NCI-H774 (cell line): ENCODE measurements at places on chromosomes 5 and 9.
A peak's percentile ranks its signal among the peaks of the same experiment; 100 is the strongest.

- no peak for DNase-seq
These were observed 114.0 kb downstream of the ADAMTSL1 start for GRCh38 chr9:18588002-18588401.

GRCh38 chr5:122668552-122668951 is 106.3 kb upstream of the SNX2 start:
- no peak for DNase-seq

DNA sequence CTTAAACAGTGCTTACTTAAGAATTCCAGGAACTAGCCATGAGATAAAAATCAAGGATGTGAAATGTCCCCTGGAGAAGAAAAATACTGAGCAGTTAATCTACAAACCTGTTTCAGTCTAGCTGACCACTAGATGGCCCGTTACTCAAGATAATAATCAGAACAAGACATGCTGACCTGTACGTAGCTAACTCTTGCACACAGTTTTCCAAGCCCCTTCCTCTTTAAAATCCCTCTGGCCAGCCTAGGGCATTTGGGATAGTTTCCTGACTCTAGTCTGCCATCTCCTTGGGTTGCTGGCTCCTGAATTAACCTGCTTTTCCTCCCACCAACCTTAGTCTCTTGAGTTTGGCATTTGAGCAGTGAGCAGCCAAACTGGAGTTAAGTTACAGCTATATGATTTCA is 59.2 kb upstream of the TRAF1 start:
- peak; percentile 8 for DNase-seq

GRCh38 chr9:125656560-125656959 is 50.4 kb downstream of the MAPKAP1 start:
- DNase-seq: no peak

DNA sequence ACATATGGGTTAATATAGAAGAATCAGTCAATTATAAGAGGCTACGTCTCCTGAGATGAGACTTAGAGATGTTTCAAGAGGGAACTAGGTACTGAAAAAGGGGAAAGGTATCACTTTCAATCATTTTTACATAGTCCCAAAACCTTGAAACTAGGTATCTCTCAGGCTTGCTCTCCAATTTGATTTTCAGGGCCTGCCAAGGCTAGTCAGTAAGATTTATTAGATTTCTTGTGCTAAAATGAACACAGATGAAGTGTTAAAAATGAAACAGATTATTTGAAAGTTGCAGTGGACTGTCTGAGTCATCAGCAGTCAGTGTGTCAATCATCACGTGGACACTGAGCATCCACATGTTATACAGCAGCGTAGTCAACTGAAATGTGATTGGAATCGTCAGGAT is 591.1 kb downstream of the DTWD2 start:
- no peak for DNase-seq

DNA sequence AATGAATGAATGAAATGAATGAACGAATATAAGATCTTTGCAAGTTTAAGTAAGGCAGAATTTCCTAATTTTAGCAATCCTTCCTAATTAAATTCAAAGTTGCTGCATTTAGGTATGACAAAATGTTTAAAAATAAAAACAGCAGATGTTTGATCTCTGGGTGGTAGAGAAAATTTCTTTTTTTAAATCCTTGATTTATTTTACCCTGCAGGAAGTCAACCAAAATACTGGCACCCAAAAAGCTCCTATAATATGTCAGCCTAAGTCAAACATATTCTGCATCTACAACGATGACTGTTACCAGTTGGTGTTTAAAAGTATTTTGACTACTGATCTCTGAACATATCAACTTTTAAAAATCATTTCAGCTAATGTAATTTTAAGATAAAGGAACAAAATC is 58.4 kb downstream of the TTC39B start:
- no peak for DNase-seq

DNA sequence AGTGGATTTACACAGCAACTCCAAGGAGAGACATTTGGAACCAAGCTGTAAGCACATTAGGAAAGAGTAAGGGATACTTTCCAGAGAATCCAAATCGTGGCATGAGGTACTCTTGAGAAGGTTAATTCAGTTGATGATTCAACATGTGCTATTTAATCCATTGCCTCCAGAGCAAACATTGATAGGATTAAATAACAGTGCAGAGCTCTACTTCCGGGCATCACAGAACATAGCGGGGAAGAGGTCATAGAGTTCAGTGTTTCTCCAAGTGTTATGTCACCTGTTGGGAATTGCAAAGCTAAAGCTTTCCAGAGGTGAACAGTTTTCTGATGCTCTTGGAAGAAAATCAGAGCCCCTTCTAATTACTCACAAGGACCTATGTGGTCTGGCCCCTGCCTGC is 127.5 kb downstream of the PPP2R2B start:
- no peak for DNase-seq

DNA sequence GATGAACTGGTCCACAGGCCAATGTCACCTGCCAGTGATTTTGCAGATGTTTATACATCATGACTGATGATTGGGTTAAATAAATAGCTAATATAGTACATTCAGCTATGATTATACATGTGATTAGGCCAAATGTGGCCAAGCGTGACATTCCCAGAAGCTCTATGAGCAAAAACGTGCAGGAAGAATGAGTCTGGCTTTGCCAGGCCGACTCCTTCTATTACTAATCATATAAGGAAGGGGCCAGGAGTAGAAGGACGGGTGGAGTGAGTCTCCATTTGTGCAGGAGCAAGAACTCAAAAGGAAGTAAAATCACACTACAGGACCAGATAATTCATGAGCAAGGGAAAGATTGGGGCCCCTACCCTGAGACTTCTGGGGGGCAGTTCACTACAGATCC is 178.2 kb downstream of the ROR2 start:
- no peak for DNase-seq

DNA sequence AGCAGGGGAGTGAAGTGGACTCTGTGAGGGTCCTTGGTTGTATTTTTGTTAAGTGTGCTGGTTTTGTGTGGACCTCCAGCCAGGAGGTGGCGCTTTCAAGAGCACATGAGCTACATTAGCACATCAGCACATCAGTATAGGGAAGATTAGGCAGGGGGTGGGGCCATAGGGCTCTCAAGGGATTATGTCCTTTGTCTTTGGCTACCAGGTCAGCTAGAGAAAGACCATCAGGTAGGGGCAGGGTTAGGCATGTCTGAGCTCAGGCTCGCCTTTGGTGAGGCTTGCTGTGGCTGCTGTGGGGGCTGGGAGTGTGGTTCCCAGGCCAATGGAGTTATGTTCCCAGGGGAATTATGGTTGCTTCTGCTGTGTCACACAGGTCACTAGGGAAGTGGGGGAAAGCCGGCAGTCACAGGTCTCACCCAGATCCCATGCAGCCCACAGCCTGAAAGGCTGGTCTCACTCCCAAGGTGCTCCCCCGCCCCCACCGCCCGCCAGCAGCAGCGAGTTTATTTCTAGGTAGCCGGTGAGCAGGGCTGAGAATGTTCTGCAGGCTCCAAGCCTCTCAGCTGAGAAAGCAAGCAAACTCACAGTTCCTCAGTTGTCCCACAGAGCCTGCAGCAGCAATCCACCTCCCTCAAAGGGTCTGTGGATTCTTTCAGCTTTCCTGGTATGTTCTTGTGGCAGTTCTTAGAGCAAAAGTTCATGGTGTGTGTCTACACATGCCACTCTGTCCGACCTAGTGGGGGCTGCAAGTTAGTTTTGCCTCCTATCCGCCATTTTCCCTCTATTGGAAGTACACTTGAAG is 13.7 kb downstream of the OR1J1 start:
- peak; percentile 7 for DNase-seq

DNA sequence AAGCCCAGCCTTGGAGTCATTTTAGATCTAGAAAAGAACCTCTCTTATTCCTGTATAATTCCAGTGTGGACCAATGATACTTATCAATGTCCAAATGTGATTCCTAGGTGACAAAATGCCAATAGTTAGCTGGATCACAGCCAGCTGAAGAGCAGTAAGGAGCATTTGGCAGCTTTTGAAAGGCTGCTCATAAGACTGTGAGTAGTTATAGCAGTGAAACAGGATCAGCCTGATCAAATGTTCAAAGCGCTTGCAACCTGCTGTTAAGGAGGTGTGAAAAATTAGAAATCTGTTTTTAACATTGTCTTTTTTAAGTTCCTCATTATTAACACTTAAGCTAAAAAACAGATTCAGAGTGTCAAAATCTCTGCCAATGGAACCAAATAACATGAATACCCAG is 85.1 kb downstream of the SSBP2 start:
- DNase-seq: no peak

DNA sequence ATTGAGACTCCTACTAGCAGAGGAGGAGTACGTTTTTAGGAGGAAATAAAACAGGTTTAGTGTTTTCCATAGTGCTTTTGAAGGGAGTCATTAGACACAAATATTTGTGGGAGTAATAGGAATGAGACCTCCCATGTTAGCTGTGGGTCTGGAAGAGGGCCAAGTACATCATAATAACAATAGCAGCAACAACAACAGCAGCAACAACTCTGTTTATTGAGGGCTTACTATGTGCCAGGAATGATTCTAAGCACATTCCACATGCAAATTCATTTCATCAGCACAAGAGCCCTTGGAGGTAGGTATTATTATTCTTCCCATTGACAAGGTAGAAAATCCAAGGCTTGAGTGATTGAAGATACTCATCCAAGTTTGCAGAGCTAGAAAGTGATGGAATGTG is 384.2 kb upstream of the RPS23 start:
- no peak for DNase-seq

- no peak for DNase-seq
These were observed 25.4 kb downstream of the SERINC5 start for GRCh38 chr5:80230269-80230992.

DNA sequence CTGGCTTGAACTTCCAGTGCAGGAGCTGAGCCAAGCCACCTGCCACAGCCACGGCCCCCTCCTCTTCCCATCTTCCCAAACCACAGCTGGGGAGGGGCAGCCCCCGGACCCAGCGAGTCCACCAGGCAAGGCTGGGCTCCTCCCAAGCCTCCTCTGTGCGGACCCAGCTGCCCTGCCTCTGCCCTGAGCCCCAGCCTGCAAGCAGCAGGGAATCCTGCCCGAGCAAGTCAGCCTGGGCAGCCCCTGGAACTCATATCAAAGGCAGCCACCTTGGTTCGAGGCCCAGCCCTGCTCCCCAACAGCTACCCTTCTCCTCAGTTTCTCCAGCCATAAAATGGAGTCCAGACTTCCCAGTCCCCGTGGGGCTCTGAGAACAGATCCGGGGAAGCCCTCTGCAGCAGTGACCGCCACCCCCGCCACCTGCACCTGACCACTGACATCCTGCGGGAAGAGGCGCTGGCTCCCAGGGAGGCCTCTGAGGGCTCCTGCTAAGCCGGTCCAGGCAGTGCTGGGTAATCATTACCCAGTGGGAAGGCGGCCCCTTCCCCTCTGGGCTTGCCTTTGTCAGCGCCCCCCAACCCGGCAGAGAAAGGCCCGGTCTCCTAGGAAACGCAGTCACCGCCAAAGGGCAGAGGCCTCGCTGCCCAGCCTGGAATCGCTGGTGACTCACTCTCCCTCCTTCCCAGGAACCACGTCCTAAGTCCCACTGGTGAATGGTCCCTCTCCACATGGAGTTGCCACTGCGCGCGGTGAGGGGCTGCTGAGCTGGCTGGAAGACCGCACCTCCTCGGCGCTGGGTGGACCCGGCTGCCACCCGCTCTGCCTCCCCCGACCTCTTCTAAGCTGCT is 1.5 kb downstream of the VAV2 start:
- peak; percentile 17 for DNase-seq

DNA sequence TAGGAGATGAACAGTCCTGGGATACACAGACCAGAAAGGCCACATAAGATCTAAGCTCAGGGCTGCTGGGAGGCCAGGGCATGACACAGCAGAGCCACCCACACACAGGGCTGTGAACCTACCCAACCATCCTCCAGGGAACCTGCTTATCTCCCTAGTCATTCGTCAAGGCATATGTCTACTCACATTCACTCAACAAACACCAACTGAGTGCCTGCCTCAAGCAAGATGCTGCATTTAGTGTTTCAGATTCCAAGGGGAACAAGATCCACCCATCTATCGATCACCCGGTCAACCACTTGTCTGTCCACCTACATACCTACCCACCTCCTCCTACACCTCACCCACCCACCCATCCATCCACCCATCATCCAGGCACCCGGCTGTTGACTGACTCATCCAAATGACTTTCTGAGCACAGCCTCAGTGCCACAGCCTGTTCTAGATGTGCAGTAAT is 1.9 kb downstream of the DPM2 start:
- no peak for DNase-seq

- no peak for DNase-seq
These were observed 7.2 kb downstream of the C9orf72 start for GRCh38 chr9:27566118-27566517.

- DNase-seq: no peak
These were observed 66.5 kb upstream of the TLX3 start for GRCh38 chr5:171242521-171242920.

GRCh38 chr5:96180684-96181435 is 219.2 kb upstream of the ELL2 start:
- DNase-seq: no peak

- DNase-seq: no peak
These were observed 211.0 kb downstream of the OSTF1 start for GRCh38 chr9:75299324-75299723.

GRCh38 chr9:36665387-36665786 is 92.7 kb downstream of the MELK start:
- DNase-seq: no peak

DNA sequence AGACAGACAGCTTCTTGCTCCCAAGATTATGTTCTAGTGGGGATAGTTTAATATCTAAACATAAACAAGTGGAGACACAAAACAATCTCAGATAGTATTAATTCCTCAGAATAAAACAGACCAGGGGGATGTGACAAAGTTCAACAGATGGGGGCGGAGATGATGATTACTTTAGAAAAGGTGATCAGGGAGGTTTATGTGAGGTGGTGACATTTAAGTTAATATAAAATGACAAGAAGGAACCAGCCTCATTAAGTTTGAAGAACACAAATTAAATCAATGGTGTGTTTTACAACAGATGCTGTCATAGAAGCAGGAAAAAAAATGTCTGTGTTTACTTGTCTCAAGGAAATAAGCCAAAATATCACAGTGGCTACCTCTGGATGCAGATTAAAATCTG is 119.6 kb upstream of the HMHB1 start:
- DNase-seq: no peak

DNA sequence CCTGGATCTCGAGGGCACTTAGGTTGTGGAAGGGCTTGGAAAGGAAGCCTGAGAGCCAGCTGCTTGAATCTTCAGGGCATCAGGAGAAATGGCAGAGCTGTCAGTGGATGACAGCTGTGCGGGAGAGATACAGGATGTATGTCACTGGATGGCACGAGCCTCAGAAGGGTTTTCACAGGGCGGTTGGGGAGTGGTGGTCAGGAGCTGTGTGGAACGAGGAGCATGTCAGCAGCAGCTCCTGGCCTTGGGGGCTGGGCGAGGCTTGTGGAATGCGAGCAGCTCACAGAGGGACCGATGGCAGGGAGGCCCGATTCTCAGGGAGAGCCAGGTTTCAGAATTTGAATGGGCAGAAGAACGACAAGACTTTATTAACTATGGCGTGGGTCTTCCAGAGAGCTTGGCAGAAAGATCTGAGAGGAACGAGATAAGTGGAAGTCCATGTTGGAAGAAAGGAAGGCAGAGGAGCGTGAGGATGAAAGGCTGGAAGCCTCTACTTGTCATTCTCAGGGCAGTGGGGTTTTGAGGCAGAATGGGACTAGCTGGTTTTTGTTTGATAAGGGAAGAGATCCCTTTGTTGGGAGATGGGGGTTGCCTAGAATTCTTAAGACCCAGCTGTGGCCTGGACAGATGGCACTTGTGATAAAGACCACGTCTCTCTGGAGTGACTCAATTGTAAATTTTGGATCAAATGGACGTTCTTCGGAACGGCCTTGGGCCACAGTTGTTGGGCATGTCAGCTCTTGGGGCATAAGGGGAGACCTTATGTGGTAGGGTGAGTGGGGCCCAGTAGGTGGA is 60.3 kb downstream of the SNX30 start:
- DNase-seq: no peak

GRCh38 chr5:43110606-43111170 is 10.0 kb upstream of the ZNF131 start:
- DNase-seq: no peak
